Calu3 (cell line): ENCODE measurements at places on chromosomes 4 and X.

DNA sequence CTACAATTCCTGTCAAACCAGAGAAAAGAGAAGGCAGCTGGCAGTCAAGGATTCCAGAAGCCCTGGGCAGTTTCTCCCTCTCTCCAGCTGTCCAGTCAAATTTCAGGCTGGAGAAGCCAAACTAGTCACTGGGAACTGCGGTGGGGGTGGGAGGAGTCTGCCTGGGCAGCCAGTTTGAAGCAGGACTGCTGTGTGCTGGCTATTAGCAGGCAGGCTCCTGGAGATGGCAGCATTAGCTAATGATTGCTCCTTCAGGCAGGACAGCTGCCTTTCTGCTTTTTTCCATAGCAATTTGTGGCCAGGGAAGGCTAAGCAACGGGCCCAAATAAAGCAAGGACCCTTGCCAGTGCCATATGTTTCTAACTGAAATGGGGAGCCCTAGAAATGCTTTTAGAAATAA is 44.7 kb upstream of the FGF13 start:
- H3K4me3 ChIP-seq, result no peak overlapping the region
- peak; percentile 2 for DNase-seq
- H3K36me3 ChIP-seq, result no peaks in the 10 kb centered on the region
- H3K27ac ChIP-seq, result no peak overlapping the region
- no peaks in the 10 kb centered on the region for H3K27me3 ChIP-seq

DNA sequence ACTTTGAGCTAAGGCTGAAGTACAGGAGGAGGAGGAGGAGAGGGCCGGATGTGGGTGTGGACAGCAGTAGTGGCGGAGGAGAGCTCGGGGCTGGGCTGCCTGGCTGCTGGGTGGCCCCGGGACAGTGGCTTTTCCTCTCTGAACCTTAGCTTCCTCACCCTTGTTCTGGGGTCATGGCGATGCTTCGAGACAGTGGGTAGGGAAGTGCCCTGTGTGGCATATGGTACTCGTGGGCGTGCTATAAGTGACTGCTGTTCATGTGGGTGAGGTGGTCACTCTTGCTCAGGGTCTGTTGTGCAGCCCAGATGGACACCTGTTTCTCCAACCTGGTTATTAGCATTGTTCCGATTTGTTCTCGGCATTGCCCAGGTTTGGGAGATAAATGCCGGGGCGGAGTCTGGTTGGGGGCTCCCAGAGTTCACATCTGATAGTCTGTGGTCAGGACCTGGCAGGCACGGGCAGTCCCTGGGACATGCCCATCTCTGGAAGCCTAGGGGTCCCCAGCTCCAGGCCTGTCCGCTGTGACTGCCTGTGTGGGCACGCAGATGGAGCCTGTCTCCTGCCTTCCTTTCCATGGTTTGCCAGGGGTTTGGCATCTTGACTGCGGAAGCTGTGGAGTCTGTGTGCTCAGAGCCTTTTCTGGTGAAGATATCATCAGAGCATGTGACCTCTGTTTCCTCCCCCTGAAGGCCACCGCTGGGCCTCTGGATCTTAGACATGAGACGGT is 4.9 kb upstream of the CPZ start:
- peaks cover 73% of the 10 kb centered on the region for H3K27me3 ChIP-seq
- H3K4me3 ChIP-seq, result no peak overlapping the region
- no peaks in the 10 kb centered on the region for H3K36me3 ChIP-seq
- no peak overlapping the region for H3K27ac ChIP-seq
- H3K4me1 ChIP-seq, result no peaks in the 10 kb centered on the region

DNA sequence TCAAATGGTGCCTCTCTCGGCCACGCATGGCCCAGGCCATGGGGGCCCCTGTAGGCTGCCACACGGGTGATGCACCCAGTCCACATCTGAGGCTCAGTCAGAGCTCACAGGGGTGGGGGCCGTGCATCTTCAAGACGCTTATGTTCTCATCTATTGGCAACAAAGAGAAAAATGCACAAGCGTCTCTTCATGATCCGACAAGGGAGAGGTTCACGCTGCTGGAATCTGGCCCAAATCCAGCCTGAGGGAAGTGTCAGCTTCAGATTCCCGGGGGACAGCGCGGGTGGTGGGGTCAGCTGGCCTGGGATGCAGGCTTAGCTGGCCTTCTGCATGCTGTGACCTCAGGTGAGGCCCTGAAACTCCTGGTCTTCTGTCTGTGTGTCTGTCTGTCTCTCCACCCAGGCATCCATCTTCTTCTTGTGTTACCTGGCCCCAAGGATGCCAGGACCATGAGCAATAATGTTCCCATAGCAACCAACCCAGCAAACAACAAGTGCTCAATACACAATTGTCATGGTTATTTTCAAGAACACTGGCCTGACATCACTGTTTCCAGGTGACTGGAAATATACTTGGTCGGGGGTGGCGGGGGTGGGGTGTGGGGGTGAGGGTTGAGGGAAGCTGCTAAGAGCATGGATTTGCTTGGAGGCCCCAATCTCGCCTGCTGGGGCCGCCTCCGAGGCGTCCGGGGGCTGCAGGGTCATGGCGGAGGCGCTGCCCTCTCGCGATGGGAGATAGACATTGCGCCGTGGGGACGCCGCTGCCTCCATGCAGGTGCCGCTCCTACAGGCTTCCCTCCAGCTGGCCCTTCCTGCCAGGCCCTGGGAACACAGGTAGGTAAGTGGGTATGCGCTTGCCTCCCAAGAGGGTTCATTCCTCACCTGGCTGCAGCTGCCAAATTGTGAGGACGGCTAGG is 48.3 kb downstream of the ABLIM2 start:
- DNase-seq, result peak; percentile 43
- H3K4me3 ChIP-seq, result no peak overlapping the region
- peak overlapping the region; percentile 50 for H3K27ac ChIP-seq
- peaks cover 18% of the 10 kb centered on the region for H3K4me1 ChIP-seq
- H3K27me3 ChIP-seq, result peaks cover 10% of the 10 kb centered on the region
- no peaks in the 10 kb centered on the region for H3K36me3 ChIP-seq

GRCh38 chr4:2820216-2820982 is 23.2 kb upstream of the ADD1 start:
- no peak for DNase-seq
- no peak overlapping the region for H3K27ac ChIP-seq
- no peak overlapping the region for H3K4me3 ChIP-seq
- H3K36me3 ChIP-seq, result peaks cover 17% of the 10 kb centered on the region
- no peaks in the 10 kb centered on the region for H3K27me3 ChIP-seq

GRCh38 chr4:156677131-156677531 is 294.5 kb downstream of the PDGFC start:
- peak overlapping the region; percentile 39 for H3K27ac ChIP-seq
- H3K36me3 ChIP-seq, result no peaks in the 10 kb centered on the region
- no peaks in the 10 kb centered on the region for H3K27me3 ChIP-seq
- peak; percentile 42 for DNase-seq
- H3K4me3 ChIP-seq, result no peak overlapping the region

GRCh38 chr4:173573286-173573685 is 43.3 kb upstream of the HAND2 start:
- H3K27me3 ChIP-seq, result no peaks in the 10 kb centered on the region
- no peak overlapping the region for H3K4me3 ChIP-seq
- H3K4me1 ChIP-seq, result no peaks in the 10 kb centered on the region
- no peak overlapping the region for H3K27ac ChIP-seq
- no peak for DNase-seq

GRCh38 chr4:79023799-79024770 is 84.8 kb upstream of the PAQR3 start:
- no peaks in the 10 kb centered on the region for H3K36me3 ChIP-seq
- H3K27ac ChIP-seq, result no peak overlapping the region
- H3K4me3 ChIP-seq, result no peak overlapping the region
- no peaks in the 10 kb centered on the region for H3K27me3 ChIP-seq
- peaks cover 5% of the 10 kb centered on the region for H3K4me1 ChIP-seq

DNA sequence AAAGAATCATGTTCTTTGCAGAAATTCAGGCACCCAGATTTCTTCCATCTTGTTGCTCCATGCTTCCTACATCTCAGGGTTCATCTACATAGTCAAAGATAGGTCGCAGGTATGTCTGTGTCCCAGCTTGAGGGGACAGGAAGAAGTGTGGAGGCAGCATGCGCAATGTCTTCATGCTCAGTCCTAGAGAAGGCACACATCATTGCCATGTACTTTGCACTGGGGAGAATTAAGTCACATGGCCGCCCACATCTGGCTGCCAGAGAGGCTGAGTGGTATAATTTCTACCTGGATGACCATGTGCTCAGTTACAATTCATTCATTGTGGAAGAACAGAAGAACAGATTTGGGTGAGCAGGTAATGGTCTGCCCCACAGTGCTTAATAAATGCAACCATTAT is 54.1 kb downstream of the GAB1 start:
- H3K36me3 ChIP-seq, result no peaks in the 10 kb centered on the region
- no peak for DNase-seq
- peaks cover 14% of the 10 kb centered on the region for H3K4me1 ChIP-seq
- no peak overlapping the region for H3K4me3 ChIP-seq
- H3K27me3 ChIP-seq, result no peaks in the 10 kb centered on the region
